ENCODE measurements at places on chromosomes 2 and 18. TPM values are rescaled to one million over a fixed set of nuclear protein-coding genes. Genes with fewer than 3 reads are reported as not detected.

Gene TTN
- polyA plus RNA-seq, result not detected

GRCh38 chr2:188884517-188884916 lies 89.7 kb upstream of the COL3A1 start:
- no peak for DNase-seq

DNA sequence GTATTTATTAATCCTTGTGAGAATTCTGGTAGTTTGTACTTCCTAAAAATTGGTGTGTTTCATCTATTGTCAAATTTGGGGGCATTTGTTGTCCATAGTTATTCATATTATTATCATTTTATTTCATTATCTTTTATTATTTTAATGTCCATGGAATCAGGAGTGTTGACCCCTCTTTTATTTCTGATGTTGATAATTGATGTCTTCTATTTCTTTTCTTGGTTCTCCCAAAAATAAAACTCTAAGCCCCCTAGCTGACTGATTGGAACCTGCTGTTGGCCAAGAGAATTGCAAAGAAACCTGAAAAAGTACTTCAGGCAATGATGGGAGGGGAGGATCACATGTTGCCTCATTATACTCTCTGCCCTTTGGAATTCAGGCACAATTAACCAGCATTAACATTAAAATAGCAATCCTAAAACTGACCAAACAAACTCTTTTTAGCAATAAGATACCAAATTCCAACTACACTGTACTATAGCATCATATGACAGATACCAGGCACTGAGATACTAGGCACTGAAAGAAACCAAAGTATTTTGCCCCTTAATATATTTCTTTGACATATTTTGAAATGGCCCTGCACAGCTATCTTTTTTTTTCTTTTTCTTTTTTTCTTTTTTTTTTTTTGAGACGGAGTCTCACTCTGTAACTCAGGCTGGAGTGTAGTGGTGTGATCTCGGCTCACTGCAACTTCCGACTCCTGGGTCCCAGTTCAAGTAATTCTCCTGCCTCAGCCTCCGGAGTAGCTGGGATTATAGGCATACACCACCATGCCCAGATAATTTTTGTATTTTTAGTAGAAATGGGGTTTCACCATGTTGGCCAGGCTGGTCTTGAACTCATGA lies 1097.2 kb upstream of the CNTNAP5 start:
- peak; percentile 46 for DNase-seq

DNA sequence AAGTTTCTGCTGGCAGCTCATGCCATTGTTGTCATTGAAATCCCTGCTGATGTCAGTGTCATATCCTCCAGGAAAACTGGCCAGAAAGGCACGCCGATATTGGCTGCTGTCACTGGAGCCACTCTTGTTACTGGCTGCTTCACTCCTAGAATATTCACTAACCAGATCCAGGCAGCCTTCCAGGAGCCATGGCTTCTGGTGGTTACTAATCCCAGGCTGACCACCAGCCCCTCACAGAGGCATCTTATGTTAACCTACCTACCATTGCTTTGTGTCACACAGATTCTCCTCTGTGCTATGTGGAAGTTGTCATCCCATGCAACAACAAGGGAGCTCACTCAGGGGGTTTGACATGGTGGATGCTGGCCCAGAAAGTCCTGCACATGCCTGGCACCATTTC lies 27.0 kb upstream of the MTX2 start:
- DNase-seq, result no peak

DNA sequence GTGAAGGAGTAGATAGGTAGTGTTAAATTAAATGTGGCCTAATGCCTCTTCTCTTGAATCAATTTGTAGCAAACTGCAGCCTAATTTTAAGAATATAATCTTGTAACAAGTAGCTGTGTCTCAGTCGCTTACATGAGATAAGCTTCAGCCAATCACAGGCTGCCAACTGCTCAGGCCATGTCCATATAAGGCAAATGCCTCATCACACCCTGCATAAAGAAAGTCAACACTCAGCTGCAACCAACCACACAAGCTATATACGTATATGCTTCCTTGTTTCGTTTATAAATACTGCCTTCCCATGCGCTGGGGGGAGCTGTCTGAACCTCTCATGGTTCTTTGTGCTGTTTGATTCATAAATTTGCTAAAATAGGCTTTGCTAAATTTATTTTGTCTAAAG lies 476.3 kb downstream of the TRIB2 start:
- DNase-seq, result peak; percentile 44

GRCh38 chr2:81303321-81303720 lies 998.8 kb upstream of the LRRTM1 start:
- no peak for DNase-seq

DNA sequence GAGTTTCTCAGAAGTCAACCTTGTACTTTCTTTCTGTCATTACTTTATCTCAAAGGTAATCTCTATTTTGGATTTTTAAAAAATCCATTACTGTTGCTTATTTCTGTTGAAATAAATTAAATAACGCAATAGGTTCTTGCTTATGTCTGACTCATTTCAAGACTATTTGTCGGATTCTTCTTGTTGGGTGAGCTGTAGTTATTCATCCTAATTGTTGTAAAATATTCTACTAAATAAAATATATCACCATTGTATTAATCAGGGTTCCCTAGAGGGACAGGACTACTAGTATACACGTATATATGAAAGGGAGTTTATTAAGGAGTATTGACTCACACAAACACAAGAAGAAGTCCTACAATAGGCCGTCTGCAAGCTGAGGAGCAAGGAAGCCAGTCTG lies 403.9 kb upstream of the CYRIA start:
- no peak for DNase-seq

Gene TET3
- 9.4 TPM for polyA plus RNA-seq

DNA sequence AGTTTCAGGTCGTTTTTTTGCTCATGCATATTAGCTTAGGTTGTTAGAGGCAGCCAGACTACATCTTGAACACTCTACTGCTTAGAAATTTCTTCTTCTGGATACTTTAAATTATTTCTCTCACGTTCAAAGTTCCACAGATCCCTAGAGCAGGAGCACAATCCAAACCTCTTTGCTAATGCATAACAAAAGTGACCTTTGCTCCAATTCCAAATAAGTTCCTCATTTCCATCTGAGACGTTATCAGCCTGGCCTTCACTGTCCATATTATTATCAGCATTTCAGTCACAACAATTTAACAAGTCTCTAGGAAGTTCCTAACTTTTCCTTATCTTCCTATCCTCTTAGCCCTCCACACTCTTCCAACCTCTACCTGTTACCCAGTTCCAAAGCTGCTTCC lies 50.4 kb upstream of the ERMN start:
- DNase-seq, result no peak
